ENCODE measurements at places on chromosomes 4 and X. TPM values are rescaled to one million over a fixed set of nuclear protein-coding genes. Genes with fewer than 3 reads are reported as not detected.
A peak's percentile ranks its signal among the peaks of the same experiment; 100 is the strongest.

GRCh38 chr4:12612876-12613275 is 871.3 kb downstream of the RAB28 start:
- no peak for DNase-seq

GRCh38 chr4:125101719-125102118 is 213.0 kb upstream of the FAT4 start:
- DNase-seq, result no peak

Gene EGF
- total RNA-seq, result 26.7 TPM

Gene SFRP2
- total RNA-seq, result 1.4 TPM

GRCh38 chr4:185370268-185370949 is 25.3 kb downstream of the LRP2BP start:
- peak; percentile 38 for DNase-seq
